Neural progenitor cell (in vitro differentiated cells): ENCODE measurements at places on chromosomes 12 and 14.
A peak's percentile ranks its signal among the peaks of the same experiment; 100 is the strongest.

DNA sequence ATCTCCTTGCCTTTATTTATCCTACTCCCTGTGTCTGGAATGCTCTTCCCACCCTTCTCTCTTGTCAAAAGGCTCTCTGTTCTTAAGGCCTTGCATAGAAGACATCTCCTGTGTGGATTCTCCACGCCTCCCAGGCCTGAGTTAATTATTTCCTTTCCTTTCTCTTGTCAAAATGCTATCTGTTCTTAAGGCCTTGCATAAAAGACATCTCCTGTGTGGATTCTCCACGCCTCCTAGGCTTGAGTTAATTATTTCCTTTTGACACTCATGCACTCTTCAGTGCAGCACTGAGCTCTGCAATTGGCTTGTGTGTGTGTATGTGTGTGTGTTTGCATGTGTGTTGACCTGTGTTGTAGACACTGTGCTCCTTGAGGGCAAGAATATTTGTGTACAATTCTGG lies 52.1 kb upstream of the DCD start:
- DNase-seq, result no peak

DNA sequence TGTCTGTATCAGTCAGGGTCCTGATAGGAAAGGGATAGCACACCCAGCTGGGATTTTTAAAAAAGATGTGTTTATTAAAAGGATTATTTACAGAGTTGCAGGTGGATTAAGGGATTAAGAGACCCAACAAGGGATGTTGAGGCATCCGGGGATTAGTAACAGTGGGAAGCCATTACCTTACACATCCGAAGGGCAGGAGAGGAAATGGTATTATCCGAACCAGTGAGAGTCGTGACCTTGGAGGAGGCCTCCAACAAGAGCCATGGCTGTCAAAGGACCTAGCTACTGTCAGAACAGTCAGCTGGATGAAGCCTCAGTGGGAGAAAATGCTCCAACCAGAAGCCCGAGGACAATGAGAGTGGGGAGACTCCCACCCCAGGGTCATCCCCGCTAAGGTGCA lies 146.3 kb upstream of the KRAS start:
- DNase-seq, result peak; percentile 12

DNA sequence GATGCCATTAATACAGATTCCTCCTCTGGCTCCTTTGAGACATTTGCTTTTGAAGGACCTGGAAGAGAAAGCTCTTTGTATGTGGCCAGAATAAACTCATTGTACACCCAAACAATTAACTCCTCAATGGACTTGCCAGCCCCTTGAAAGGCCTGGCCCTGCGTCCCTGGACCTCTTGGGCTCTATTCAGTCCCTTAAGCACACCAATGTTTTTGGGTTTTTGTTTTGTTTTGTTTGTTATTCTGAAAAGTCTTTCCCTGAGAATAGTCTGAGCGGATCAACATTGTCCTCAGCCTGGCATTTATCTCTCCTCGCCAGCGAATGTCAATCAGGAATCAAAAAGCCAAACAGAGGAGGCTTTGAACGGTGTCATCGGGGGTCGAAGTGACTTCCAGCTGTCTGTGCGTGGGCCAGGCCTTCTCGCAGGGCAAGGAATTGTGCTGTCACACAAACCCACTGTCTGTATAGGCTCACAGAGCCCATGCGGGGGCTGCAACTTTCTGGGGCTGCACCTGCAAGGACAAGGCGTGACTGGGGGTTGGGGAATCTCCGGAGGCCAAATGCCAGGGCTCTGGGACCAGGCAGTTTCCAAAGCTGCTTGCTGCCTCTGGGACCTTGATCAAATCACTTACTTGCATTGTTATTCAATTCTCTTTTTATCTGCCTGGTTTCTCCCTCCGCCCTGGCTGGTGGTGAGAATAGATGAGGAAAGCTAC lies 108.3 kb downstream of the SMOC1 start:
- peak; percentile 87 for DNase-seq

DNA sequence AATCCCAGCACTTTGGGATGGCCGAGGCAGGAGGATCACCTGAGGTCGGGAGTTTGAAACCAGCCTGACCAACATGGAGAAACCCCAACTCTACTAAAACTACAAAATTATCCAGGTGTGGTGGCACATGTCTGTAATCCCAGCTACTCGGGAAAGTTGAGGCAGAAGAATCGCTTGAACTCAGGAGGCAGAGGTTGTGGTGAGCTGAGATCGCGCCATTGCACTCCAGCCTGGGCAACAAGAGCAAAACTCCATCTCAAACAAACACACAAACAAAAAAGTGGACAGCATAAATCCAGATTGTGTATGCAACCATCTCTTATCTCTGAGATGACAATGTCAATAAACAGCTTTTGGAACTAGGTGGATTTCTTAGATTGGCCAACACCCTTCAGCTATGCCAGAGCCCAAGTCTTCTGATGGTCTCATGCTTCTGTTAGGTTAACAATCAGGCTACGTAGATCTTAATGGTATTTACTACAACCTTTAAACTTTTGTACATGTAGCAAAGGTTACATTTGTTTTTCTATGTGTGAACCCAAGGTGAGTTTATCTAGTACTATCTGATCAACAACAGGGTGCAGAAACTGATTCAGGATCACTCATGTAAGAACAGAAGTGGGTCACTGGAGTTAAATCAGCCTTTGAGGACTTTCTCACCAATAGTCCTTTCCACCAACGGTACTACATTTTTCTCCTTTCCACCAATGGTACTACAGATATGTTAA lies 73.7 kb downstream of the DUSP16 start:
- no peak for DNase-seq

GRCh38 chr12:26636710-26637328 lies 196.2 kb downstream of the ITPR2 start:
- no peak for DNase-seq

- peak; percentile 66 for DNase-seq
Observed at GRCh38 chr14:32201816-32202490, at the start of gene RNU6-7. TSS of gene RNU6-7 (plus strand) at chr14:32202045.

DNA sequence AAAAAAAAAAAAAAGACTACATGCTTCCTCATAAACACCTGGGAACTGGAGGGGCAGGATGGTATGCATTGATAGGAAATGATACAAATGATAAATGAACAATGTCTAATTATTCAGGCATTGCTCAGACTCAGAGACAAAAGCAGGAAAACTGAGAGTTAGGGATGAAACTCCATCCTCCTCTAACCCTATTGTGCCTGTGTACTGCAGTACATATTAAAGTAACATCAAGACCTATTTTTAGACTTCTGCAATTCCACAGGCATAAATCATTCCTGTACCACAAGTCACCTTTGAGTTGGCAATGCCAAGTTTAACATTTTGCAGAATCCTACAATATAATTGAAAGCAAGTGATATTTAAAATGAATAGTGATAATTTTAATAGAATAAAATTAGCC lies 156.5 kb upstream of the USP15 start:
- no peak for DNase-seq

GRCh38 chr14:22255017-22255950 lies 333.7 kb downstream of the DAD1 start:
- no peak for DNase-seq

DNA sequence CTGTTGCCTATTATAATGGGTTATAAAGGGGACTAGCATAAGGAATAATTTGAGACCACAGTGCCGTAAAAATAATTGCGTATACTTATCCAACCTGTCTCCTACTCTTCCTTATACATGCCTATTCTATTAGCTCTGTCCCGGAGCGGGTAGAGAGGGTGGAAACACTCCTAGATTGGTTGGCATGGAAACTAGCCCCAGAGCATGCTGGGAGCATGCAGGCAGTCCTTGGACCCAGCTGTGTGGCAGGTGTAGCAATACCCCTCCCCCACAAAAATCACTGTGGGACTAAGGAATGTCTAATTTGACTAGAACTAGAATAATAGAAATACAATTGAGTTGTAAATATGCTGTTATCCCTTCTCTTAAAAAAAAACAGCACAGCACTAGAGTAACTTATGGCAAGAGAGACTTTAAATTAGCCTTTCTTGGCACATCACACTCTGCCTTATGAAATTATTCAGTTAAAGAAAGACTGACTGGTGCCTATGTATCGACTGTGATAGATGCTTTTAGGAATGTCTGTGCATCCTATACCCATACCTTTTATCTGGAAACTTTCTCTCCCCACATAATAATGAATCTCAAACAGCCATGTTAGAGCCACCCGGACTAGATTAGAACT lies 244.0 kb upstream of the DAAM1 start:
- peak; percentile 29 for DNase-seq

- no peak for DNase-seq
Observed at GRCh38 chr14:87873741-87874140, 119.2 kb downstream of the GALC start.

GRCh38 chr14:20714593-20715250 lies 26.2 kb downstream of the ANG start:
- DNase-seq, result no peak

DNA sequence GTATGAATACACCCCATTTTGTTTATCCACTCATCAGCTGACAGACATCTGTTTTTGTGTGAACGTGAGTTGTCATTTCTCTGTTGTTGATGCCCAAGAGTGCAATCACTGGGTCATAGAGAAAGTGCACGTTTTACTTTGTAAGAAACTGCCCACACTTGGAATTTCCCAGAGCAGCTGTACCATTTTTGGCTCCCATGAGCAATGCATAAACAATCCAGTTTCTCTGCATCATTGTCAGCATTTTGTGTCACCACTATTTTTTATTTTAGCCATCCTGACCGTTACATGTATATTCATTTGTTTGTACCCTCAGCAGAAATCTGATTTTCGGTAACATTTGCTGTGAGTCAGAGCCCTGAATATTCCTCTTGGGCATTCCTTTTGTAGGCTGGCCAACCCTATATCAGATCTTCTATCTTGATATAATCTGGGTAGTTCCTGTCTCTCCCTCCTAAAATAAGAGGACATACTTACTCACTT lies 62.7 kb downstream of the RBM19 start:
- DNase-seq, result no peak

GRCh38 chr12:100955139-100955538 lies 160.6 kb downstream of the ANO4 start:
- DNase-seq, result no peak

GRCh38 chr14:23115039-23115731 lies 3.9 kb downstream of the CEBPE start:
- DNase-seq, result no peak

DNA sequence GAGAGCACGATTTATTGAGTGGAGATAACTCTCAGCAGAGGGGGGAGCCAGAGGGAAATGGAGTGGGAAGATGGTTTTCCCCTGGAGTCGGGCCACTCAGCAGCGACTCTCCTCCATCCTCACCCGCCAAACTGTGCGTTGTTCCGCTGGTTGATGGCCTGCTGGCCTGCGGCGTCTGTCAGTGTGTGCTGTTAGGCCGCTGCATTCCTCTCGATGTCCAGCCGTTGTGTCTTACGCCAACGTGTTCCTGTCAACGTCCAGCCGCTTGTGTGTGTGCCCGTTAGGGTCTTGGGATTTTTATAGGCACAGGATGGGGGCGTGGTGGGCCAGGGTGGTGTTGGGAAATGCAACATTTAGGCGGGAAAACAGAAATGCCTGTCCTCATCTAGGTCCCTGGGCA lies 69.2 kb downstream of the PTPRQ start:
- DNase-seq, result no peak

DNA sequence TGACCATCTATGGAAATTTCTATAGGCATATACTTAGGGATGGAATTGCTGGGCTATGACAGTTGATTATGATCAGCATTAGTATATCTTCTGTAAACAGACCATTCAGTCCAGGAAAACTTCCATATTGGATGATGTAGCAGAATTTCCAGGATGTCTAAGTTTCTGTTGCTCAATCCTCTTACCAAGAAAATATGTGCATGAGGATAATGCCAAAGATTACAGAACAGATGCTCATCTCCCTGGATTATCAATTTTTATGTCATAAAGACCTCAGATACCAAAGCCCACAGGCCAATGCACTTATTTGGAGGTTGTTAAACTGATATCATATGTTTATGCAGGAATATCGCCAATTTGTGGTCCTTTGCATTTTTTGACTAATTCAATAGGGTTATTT lies 354.4 kb upstream of the FLRT2 start:
- no peak for DNase-seq

DNA sequence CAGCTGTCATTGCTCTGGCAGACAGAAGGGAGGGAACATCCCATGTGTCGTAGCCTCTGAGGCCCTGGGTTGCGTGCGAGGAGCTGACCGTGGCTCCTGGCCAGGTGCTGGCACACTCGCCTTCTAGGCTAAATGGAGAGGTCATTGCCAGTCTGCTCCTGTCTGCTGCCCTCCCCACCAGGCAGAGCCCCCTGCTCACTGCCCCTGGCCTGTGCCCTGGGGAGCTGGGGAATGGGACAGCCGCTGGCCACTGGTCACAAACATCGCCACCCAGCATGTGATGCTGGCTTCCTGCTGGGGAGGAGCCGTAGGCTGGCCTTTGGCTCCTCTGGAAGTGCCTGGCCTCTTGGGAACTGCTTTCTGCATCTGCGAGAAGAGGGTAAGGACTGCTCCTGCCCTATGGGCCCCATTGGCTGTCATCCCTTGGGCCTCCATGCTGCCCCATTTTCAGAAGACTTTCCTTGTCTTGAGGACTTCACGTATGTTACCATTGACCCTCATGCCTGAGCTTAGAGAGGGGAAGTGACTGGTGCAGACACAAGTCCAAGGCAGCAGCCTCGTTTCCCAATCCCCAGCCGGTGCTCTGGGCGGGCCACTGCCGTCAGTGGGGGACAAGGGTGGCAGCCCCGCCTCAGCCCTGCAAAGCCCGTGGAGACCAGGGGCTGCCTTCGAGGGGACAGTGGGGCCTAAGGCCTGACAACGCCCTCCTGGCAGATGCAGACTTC lies 2.0 kb upstream of the TNFAIP2 start:
- DNase-seq, result no peak

GRCh38 chr14:84922370-84922769 lies 607.6 kb upstream of the FLRT2 start:
- no peak for DNase-seq

DNA sequence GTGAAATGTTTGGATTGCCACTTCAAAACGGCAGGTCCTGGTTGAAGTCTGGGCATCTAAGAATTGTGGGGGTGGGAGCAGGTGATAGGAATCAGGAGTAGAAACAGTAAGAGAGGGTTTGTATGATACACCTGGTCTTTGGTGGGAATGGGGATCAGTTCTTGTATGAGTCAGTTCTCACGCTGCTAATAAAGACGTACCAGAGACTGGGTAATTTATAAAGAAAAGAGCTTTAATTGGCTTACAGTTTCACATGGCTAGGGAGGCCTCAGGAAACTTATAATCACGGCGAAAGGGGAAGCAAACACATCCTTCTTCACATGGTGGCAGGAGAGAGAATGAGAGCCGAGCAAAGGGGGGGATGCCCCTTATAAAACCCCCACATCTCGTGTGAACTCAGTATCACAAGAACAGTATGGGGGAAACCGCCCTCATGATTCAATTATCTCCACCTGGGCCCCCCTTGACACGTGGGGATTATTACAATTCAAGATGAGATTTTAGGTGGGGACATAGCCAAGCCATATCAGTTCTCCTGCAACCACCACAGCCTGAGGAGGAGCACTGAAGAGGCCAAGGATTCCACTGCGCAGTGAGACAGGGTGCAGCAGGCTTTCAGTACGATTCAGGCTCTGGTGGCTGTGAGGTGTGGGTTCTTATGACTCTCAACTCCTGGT lies 52.1 kb downstream of the DRAM1 start:
- no peak for DNase-seq

- DNase-seq, result no peak
Observed at GRCh38 chr12:117622741-117623140, 261.3 kb upstream of the NOS1 start.

GRCh38 chr12:8507596-8507995 lies 5.7 kb upstream of the CLEC4D start:
- no peak for DNase-seq
